Activated gamma-delta T cell treated with anti-CD3 and anti-CD28 coated beads, Interleukin-2, amount 50 U/mL, for 16 hours (primary cell): ENCODE measurements at places on chromosomes 16 and 17.

- DNase-seq = no peak
These were observed 6.4 kb downstream of the C16orf86 start for GRCh38 chr16:67672739-67673662.

DNA sequence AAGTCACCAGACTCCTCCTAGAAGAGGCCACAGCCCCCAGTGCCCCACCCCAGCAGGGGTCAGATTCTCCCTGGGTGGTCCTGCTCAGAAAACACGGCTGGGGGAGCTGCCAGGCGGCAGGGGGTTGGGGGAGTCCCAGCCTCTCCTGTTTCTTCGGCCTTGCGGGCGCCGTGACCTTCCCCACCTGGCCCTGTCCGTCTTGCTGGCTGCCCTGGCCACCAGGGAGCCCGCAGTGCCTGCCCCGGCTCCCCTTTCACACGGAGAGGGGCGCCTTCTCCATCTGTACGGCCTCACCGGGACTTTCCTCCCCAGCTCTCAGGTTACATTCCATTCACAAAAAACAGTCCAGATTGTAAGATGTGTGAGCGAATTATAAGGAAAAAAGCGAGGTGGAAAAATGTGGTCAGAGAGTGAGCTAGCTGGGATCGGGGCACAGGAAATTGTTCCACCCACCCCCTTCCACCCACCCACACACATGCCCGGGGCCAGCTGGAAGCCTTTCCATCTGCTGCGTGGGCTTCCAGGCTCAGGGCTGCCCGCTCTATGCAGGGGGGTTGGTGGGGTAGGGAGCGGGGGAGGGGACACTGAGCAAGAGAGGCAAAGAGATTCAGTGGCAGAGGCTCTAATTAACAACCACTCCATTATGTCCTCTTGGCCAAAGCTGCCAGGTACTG, 14.6 kb upstream of the CIBAR2 start:
- no peak for DNase-seq

GRCh38 chr17:37713028-37713431, 31.8 kb downstream of the HNF1B start:
- DNase-seq = no peak

- DNase-seq = no peak
These were observed 16.4 kb downstream of the PLCD3 start for GRCh38 chr17:45115871-45116270.

DNA sequence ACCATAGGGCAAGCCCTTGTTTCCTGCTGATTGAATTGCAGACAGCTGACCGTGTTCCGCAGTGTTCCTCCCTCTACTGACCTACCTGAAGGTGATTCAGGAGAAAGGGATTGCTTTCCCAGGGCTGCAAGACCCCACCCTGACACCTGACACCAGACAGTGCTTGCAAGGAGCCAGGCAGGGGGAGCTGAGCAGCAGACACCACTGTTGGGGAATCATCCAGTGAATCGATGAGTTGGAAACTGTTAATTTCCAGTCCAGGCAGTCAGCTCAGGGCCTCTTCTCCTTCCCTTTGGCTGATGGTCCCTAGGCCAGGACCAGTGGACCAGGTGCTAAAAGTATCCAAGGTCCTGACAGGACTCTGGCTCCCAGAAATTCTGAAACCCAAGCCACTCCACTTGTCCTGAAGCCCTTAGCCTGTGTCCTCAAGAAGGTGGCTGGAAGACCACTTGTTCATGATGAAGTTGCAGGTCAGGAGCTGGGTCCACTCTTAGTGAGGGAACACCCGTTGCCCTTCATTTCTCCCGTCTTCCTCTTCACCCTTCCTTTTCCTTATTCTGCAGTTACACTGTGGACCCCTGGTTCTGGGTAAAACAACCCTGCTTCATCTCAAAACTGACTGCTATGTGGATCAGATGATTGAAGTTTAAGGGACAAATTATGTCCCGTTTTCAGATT, 9.5 kb upstream of the UNK start:
- DNase-seq = no peak

DNA sequence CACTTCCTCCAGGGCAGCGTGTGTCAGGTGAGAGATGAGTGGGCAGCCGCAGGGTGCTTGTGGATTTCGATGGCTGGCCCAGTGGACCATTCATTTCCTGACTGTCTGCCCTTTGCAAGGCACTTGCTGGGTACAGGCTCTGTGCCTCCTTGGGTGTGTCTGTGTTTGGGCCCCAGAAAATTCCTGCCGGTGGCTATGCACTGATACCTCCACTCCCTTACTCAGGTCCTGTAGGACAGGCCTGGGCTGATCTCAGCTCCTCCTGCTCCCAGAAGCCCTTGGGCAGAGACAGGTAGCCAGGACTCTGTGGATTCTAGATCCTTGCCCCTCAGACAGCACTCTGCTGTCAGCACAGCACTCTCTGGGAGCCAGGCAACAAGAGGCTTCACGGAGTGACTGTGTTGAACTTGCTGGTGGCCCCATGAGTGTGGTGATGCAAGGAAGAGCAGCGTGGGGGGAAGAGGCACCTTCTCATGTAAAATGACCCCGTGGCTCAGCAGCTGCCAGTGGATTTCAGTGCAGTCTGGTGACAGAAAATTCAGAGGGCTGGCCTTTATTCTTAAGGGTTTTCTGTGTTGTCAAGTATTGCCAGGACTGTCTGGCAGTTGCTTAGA, 29.0 kb downstream of the PGS1 start:
- DNase-seq = no peak
